ENCODE measurements at places on chromosomes 6 and 20. TPM values are rescaled to one million over a fixed set of nuclear protein-coding genes. Genes with fewer than 3 reads are reported as not detected.

DNA sequence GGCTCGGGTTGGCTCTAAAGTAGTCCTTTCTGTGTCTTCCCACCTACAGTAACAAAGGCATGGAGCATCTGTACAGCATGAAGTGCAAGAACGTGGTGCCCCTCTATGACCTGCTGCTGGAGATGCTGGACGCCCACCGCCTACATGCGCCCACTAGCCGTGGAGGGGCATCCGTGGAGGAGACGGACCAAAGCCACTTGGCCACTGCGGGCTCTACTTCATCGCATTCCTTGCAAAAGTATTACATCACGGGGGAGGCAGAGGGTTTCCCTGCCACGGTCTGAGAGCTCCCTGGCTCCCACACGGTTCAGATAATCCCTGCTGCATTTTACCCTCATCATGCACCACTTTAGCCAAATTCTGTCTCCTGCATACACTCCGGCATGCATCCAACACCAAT, 291.2 kb downstream of the ESR1 start:
- DNase-seq, result no peak

DNA sequence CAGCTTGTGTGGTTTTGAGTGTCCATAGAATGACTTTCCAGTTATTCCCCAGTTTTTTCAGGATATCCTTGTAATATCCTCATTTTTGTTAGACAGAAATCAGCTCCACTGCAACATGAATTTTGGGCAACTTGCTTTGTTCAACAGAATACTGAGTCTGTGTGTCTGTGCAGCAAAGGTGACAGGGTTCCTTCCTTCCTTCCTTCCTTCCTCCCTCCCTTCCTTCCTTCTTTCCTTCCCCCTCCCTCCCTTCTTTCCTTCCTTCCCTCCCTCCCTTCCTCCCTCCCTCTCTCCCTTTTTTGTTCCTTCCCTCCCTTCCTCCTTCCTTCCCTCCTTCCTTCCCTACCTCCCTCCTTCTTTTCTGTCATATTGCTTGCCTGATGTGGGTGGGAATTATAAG, 496.5 kb downstream of the EPM2A start:
- DNase-seq, result no peak

DNA sequence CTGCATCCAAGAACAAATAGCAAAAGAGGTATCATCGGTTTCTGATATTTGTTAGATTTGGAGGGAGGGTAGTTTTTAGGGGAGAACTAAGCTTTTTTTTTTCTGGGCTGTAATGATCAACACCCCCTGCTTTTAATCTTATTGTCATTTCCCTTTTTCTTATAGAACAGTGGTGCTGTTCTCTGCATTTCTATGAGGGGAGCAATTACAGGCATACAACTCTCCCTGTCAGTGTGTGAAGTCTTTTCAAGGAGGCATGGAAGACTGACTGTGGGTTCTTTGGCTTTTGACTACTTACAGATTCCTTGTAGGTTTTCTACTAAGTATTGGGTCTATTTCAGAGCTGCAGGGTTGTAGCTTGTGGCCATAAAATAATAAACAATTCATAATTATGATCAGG, 632.3 kb downstream of the TFAP2B start:
- DNase-seq, result no peak

GRCh38 chr20:59102841-59103299, 60.3 kb upstream of the PRELID3B start:
- DNase-seq, result no peak

GRCh38 chr6:102488729-102489128, 1095.2 kb downstream of the GRIK2 start:
- no peak for DNase-seq

GRCh38 chr6:26394289-26394688, 7.8 kb upstream of the BTN3A1 start:
- peak; percentile 44 for DNase-seq

DNA sequence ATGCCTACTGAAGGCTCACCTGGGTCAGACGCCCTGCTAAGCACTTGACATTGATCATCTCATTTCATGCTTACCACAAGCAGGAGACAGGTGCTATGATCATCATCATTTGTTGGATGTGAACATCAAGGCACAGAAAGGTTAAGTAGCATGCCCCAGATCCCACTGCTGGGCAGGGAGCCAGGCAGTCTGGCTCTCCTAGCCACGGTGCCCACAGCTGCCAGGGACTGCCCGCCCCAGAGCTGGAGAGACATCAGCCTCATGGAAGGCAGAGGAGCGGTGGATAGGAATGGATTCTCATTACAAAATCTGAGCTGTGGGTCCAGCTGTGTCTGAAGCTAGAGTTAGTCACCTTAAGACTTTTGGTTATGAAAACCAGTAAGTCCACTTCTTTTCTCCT, 3.6 kb downstream of the SULF2 start:
- DNase-seq, result no peak

GRCh38 chr20:61385731-61386130, 133.7 kb downstream of the CDH4 start:
- no peak for DNase-seq

- DNase-seq, result no peak
Observed at GRCh38 chr6:28709478-28710349, 184.0 kb downstream of the GPX5 start.

- no peak for DNase-seq
Observed at GRCh38 chr6:111171577-111172400, 84.5 kb downstream of the SLC16A10 start.

- no peak for DNase-seq
Observed at GRCh38 chr20:49288784-49289696, 11.2 kb upstream of the ZNFX1 start.

- DNase-seq, result no peak
Observed at GRCh38 chr6:23620911-23621401, 505.1 kb upstream of the NRSN1 start.

Gene MAP3K5
- total RNA-seq, result 12.2 TPM

Gene SOX4
- total RNA-seq, result 59.8 TPM

Gene NKAIN4
- 1.4 TPM for total RNA-seq

Gene TAP2
- total RNA-seq, result 29.4 TPM

Gene RAET1L
- 3.1 TPM for total RNA-seq

Gene NFKBIL1
- 11.8 TPM for total RNA-seq

Gene ZNF341
- total RNA-seq, result 2.1 TPM

Gene LY6G6F
- not detected for total RNA-seq

Gene PBOV1
- total RNA-seq, result not detected

Gene SLC25A27
- total RNA-seq, result 1.7 TPM

Gene EYS
- 0.06 TPM for total RNA-seq
